ENCODE measurements at places on chromosomes 2 and 18. TPM values are rescaled to one million over a fixed set of nuclear protein-coding genes. Genes with fewer than 3 reads are reported as not detected.

PSMA8 gene
- not detected for total RNA-seq

UGT1A10 gene
- not detected for total RNA-seq

DNA sequence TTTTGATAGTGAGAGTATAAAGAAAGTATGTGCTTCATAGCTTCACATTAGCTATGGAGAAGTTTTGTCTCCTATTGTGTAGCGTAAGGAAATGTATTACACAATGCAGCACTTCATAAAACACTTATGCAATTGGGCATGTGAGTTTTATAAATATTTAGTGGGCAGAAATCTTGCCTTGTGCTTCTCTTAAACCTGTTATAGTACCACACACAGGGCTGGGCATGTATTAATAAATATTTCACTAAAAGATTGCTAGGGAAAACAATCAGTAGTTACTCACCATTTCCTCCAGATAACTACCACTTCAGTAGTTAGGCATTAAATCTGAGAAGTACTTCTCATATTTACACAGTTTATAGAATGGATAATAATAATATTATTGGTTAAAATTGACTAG is 1080.8 kb upstream of the PIK3C3 start:
- H3K27ac ChIP-seq: no peak overlapping the region
- no peaks in the 10 kb centered on the region for H3K4me1 ChIP-seq
- no peaks in the 10 kb centered on the region for H3K27me3 ChIP-seq
- no peaks in the 10 kb centered on the region for H3K36me3 ChIP-seq

DNA sequence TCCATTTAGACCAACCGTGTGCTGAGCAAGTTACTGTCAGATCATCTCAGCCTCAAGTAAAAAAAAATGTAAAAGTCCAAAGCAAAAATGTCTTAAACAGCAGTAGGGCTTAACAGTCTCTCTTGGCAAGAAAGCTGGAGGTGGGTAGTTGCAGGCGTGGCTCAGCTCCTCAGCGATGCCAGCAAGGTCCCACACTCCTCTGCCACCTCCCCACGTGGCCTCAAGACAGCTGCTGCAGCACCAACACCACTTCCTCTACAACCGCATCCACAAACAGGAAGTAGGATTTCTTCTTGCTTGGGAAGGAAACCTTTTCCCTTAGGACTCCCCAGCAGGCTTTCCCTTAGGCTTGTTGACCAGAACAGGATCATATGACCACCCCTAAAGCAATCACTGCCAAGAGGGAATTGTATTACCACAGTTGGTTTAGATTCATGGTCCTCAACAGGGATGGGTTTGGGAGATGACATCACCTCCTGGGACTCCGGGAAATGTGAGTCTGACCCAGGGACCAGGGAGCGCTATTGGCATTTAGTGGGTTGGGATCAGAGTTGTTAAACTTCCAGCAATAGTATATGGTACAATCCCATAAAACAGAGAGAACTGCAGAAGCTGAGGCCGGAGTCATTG is 97.1 kb downstream of the MAPK4 start:
- no peaks in the 10 kb centered on the region for H3K36me3 ChIP-seq
- H3K4me1 ChIP-seq: no peaks in the 10 kb centered on the region
- no peaks in the 10 kb centered on the region for H3K27me3 ChIP-seq
- H3K4me3 ChIP-seq: no peak overlapping the region
- H3K27ac ChIP-seq: no peak overlapping the region
- no peak for DNase-seq

DNA sequence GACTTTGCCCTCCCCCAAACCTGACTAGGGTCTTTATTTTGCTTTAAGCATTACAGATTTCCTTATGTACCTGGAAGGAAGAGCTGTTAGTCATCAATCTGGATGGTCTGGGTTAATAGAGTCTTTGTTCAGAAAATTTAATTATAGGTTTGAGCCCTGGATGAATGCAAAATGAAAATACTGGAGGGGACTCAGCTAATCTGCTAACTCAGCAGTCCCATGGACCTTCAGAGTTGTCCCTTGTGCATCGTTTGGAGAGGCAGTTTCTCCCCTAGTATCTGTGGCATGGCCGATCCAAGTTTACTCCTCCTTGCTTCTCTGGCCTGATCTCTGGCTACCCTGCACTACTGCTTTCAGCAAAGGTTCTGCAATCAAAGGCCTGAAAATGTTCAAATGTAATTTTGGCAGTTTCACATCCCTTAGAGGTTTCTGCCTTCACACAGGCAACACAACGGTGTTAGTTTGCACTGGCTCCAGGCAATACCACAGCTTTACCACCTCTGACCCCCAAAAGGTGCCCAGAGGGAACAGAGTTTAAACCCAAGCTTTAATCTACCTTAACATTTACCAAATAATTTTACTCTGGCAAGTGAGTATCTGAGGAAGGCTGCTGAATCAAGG is 134.3 kb downstream of the THADA start:
- no peak for DNase-seq
- no peak overlapping the region for H3K4me3 ChIP-seq
- no peaks in the 10 kb centered on the region for H3K36me3 ChIP-seq

PMAIP1 gene
- 1.1 TPM for total RNA-seq

- H3K27ac ChIP-seq: no peak overlapping the region
- H3K4me1 ChIP-seq: no peaks in the 10 kb centered on the region
- no peak overlapping the region for H3K4me3 ChIP-seq
- DNase-seq: no peak
- H3K36me3 ChIP-seq: no peaks in the 10 kb centered on the region
These were observed 37.1 kb upstream of the GATA6 start for GRCh38 chr18:22132258-22132657.

DNA sequence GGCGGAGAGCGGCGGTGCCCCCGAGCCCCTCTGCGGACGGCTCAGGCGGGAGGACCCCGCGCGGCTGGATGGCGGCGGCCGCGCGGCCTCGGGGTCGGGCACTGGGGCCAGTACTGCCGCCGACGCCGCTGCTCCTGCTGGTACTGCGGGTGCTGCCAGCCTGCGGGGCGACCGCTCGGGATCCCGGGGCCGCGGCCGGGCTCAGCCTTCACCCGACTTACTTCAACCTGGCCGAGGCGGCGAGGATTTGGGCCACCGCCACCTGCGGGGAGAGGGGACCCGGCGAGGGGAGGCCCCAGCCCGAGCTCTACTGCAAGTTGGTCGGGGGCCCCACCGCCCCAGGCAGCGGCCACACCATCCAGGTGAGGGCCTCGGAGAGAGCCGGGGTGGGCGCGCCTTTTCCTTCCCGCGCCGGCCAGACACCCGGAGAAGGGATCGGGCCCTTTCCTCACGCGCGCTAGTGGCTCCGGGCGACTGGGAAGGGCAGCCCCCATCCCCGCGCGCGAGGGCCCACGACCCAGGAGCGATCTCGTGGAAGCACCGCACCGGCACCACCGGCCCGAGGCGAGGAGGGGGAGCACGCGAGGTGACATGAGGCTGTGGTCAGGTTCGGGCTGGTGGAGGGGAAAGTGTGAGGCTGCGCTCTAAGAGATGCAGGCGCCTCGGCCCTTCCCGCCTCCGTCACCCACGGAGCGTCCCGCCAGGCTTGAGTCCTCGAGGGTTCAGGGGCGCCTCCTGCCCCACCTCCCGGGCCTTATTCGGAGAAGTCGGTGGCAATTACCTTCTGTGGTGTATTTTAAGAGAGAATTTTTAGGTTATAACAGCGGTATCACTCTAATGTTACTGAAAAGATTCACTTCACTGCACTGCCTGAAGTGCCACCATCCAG is 607 bp downstream of the LAMA3 start:
- DNase-seq: no peak
- H3K27ac ChIP-seq: peak overlapping the region; percentile 85
- peaks cover 5% of the 10 kb centered on the region for H3K4me1 ChIP-seq
- no peaks in the 10 kb centered on the region for H3K27me3 ChIP-seq

GRCh38 chr18:26002375-26002910 is 88.0 kb downstream of the SS18 start:
- no peak for DNase-seq
- no peaks in the 10 kb centered on the region for H3K4me1 ChIP-seq
- no peak overlapping the region for H3K4me3 ChIP-seq
- H3K27ac ChIP-seq: no peak overlapping the region
- H3K36me3 ChIP-seq: no peaks in the 10 kb centered on the region

Data from breast epithelium (tissue), 4 donors.